ENCODE measurements at places on chromosomes 16 and 17. TPM values are rescaled to one million over a fixed set of nuclear protein-coding genes. Genes with fewer than 3 reads are reported as not detected.
A peak's percentile ranks its signal among the peaks of the same experiment; 100 is the strongest.

TNK1 gene
- total RNA-seq: 2.0 TPM

PDF gene
- total RNA-seq: 48.8 TPM

DNA sequence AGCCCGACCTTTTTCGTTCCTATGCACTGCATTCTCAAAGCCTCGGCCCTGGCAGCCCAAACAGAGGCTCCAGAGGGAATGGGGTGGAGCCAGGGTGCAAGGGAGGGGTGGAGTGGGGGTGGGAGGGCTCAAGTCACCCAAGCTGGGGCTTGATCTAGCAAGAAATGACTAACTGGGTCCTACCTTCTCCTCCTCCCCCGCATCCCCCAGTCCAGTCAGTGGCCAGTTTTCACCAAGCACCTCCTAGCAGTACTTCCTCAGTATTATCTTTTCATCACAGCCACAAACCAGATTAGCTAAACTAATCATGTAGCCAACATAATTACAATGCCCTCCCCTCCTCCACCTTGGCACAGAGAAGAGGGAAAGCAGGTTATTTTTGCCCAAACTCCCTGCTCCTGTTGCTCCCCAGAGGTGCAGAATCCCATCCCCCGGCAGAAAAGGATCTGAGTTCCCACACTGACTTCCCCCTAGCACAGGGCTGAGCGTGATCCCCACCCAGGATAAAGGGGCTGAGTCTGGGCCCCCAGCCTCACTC is 2.2 kb downstream of the JUP start:
- no peak for DNase-seq
- H3K4me1 ChIP-seq: peaks cover 34% of the 10 kb centered on the region
- H3K36me3 ChIP-seq: no peaks in the 10 kb centered on the region
- H3K27ac ChIP-seq: no peak overlapping the region
- H3K27me3 ChIP-seq: no peaks in the 10 kb centered on the region

DNA sequence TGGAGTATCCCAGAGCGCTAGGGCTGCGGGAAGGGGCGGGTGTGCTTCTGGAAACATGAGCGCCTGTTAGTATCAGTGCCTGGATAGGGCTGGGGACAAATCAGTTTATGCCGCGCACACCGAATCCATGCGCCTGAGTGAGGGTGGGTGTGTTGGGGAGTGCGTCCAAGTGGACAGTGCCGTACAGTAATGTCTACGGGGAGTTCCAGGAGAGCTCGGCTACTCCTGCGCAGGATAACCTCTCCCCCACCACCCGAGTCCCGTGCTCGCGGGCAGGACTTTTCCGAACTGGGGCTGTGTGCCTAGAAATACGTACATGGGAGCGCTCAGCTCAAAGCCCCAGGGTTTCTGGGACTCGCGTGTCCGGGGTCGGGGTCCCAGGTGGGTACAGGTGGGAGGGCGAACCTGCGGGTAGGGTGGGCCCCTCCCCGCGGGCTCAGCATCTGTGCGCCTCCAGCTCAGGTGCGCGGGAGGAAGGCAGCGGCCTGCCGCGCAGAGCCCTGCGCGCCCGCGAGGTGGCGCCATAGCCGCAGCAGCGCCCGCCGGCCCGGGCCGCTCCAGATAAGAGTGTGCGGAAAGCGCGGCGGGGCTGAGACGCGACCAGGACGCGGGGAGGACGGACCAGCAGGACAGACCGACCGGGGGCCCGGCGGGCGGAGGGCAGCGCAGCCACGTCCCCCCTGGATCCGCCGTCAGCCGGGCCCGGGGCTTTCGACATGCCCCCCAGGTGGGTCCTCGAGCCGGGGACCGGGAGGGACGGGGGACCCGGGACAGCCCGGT is at the start of gene HIC1:
HIC1 (plus strand) TSS at position 592 of the 780 bp plus-strand sequence. CDS start 1,588 bp downstream, outside the sequence.
- DNase-seq: peak; percentile 24
- H3K4me1 ChIP-seq: peaks cover 25% of the 10 kb centered on the region
- H3K27me3 ChIP-seq: peaks cover 25% of the 10 kb centered on the region
- peak within 1 kb of the TSS; percentile 64 for H3K4me3 ChIP-seq
- no peak within 1 kb of the TSS for H3K27ac ChIP-seq

GRCh38 chr16:11004351-11004750 is 60.0 kb downstream of the CLEC16A start:
- no peaks in the 10 kb centered on the region for H3K27me3 ChIP-seq
- peaks cover 6% of the 10 kb centered on the region for H3K36me3 ChIP-seq
- peaks cover 6% of the 10 kb centered on the region for H3K4me1 ChIP-seq
- H3K4me3 ChIP-seq: no peak overlapping the region
- DNase-seq: no peak
